ENCODE measurements at places on chromosomes 16 and 17. TPM values are rescaled to one million over a fixed set of nuclear protein-coding genes. Genes with fewer than 3 reads are reported as not detected.

DNA sequence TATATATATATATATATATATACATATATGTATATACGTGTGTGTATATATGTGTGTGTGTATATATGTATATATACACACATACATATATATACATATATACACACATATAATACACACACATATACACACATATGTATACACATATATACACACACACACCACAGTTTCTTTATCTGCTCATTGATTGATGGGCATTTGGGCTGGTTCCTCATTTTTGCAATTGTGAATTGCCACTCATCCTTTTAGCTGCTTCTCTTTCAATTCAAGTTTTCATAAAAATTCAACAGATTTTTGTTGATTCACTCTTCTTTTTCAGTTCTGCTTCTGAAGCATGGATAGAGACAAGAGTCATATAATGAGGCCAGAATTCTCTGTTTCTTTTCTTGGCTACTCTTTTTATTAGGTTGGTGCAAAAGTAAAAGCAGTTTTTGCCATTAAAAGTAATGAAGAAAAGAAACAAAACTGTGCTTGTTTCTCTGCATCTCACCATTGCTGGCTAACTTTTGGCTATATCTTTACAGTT, 44.5 kb downstream of the SLFN5 start:
- no peak for DNase-seq

DNA sequence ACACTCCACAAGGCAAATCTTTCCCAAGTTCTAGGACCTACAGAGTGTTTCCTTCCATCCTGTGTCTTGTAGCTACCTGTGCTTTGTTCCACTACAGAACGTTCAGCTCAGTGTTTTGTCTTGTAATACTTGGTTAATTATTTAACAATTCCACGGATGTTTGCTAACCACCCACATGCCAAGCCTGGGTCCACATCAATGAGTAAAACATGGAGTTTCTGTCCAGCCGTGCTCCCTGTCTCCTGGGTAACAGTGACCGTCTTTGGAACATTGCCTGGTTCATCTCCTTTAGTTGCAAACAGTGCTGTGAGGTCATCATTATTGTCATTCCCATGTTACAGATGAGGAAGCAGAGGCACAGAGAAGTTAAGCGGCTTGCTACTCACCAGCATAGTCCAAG, 41.3 kb downstream of the IRF8 start:
- DNase-seq, result no peak

DNA sequence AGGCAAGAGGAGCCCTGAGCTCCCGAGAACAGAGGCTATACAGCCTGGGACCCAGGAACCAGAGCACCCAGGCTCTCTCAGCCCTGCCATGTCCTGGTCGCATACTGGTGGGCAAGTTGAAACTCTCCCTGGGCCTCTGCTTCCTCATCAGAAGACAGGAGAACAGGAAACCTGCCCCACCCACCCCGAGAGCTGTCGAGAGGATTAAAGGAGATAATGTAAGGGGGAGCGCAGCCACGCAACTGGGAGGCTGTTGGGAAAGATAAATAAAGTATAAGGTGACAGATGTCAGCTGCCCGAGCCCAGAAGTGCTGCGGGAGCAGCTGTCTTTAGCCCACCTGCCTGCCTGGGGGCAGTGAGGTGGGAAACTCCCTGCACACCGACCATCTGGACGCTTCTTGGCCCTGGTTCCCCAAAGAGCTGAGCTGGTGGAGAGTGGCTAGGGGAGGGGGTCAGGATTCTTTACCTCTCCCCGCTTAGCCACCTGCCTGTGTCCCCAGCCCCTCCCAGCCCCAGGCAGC, 6.8 kb downstream of the KIF19 start:
- DNase-seq, result no peak

DNA sequence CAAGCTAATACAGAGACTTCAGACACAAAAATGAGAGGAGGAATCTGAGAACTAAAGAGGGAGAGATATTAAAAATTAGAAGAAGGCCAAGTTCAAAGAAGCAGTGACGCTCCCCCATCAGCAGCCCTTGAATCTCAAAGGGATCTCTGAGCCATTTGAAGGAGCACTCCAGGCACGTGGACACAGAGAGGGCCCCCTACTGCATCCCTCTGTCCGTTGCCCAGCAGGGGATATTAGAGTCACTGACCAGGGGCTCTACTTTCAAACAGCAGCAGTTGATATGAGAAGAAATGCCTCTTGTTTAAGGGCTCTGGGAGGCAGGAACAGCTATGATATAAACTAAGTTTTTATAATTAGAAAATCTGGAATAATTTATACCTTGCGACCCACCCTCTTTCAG, 479.0 kb upstream of the SALL1 start:
- no peak for DNase-seq

- DNase-seq, result peak; percentile 75
Measured at GRCh38 chr16:3444032-3444388, 530 bp downstream of the NAA60 start.

CD68 gene
- total RNA-seq, result 11.4 TPM

TERB1 gene
- 0.14 TPM for total RNA-seq

SLC13A2 gene
- total RNA-seq, result not detected

SLC6A4 gene
- total RNA-seq, result not detected

SDK2 gene
- 3.2 TPM for total RNA-seq

HEATR9 gene
- total RNA-seq, result 0.38 TPM

FOXF1 gene
- not detected for total RNA-seq

Measured in activated CD8-positive, alpha-beta T cell treated with anti-CD3 and anti-CD28 coated beads for 36 hours (primary cell).